ENCODE measurements at places on chromosomes 6 and 20. TPM values are rescaled to one million over a fixed set of nuclear protein-coding genes. Genes with fewer than 3 reads are reported as not detected.

- DNase-seq, result no peak
Observed at GRCh38 chr6:25107218-25107617, 171.5 kb upstream of the RIPOR2 start.

EYS gene
- 7.5 TPM for total RNA-seq

- DNase-seq, result no peak
Observed at GRCh38 chr6:169243661-169244060, 10.0 kb downstream of the THBS2 start.

DNA sequence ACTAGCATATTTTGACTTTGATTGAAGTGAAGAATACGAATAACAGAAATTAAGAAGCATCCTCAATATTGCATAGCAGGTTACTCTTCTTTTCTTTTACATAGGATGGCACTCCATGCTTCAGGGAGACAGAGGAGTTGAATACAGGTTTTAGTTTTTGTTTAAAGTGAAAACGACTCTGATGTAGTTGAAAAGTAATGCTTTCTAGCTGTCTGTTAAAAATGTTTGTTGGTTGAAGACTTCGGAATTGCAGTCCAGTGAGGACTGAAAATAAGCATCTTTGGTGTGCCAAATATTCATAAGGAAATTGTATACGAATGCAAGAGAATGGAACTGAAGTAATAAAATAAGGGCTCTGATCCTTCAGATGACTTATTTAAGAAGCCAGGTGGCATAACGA lies 618 bp upstream of the SLC16A10 start:
- no peak for DNase-seq

IMPG1 gene
- total RNA-seq, result 0.36 TPM

DNA sequence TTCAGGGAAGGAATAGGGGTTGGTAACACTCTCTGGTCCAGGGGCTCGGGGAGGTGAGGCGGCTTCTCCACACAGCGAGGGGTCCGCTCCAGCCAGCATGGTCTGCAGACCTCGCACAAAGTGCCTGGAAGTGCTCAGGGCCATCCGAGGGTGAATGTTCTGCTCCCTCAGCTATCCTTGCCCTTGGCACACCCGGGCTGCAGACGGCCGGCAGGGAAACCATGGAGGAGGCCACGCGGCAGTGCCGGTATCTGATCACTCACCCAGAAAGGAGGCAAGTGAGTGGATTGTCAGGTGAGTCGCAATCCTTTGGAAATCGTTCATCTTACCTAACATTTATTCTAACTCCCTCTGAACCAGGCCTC lies 62.0 kb downstream of the DLL1 start:
- DNase-seq, result no peak

- no peak for DNase-seq
Observed at GRCh38 chr6:169213814-169214520, 39.7 kb downstream of the THBS2 start.

DNA sequence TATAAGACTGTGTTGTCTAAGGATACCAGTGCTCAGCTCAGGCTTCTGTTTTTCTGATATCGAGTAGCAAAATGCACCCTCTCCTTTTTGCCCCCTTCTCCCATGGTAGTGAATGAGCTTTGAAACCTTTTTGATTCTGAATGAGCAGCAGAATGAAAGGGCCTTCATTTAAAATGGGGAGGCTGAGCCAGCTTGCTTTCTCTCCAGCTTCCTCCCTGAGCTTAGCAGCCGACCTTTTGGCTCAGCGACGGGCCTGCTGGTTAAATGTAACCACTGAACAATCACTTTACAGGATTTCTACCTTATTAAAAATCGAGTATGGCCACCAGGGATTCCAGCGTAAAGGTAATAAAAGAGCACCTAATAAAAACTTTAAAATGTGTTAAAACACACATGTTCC lies 133.7 kb upstream of the SPACA1 start:
- no peak for DNase-seq

PPP1R16B gene
- total RNA-seq, result 13.0 TPM

Measured in cerebellum (tissue), 4 donors.